ENCODE measurements at places on chromosomes 16 and 17.

GRCh38 chr17:1965556-1966273, 59.4 kb downstream of the RTN4RL1 start:
- DNase-seq = no peak

DNA sequence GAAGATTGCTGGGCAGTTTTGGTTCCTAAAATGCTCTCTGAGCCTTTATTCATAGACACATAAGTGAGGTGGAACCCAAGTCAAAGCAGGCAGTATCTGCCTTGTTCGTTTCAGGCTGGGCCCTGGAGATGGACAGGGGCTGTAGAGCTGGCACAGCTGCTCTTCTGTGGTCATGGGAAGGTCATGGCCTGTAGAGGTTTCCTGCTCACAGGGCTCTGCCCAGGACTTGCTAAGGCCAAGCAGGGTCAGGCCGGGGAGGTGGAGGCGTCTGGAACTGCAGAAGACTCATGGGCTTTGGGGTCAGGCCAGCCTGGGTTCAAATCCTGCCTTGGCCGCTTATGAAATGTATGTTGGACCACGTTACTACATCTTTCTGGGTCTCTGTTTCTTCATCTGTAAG, 50.2 kb downstream of the IRX5 start:
- no peak for DNase-seq

DNA sequence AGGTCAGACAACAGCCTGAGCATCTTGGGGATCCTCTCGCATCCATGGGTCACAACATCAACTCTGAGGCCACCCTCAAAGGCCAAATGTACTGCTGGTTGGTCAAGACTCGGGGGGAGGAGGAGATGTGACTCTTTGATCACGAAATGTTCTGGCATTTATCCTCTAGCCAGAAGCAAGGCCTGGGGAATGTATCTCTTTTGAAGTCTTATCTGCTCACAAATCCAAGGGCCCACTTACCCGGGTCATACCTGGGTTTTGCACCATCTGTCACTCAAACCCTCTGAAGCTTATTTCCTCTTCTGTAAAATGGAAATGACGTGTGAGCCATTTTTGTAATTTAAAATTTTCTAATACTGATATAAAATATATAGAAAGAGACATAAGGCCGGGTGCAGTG, 13.2 kb downstream of the CA7 start:
- no peak for DNase-seq

DNA sequence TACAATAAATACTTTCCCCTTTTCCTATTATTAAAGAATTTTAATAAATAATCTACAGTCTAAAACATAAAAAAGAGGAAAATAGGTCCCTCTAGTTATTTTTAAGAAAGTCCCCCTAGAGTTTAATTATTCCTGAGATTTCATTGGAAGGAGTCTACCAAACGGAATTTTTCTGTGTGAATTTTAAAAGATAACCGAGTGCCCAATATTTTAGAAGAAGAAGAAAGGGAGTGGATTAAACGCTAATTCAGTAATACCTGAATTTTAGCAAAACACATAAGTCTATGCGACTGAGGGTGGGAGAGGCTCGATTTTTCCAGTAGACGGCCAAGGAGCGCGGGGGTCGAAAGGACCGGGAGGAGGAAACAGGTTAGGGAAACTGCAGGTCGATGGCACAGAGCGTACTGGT, 2.2 kb downstream of the HOXB2 start:
- no peak for DNase-seq

GRCh38 chr16:71246309-71246708, 15.8 kb upstream of the HYDIN start:
- DNase-seq = no peak

Measured in NCI-H1417 treated with DMSO at 0.1 percent for 48 hours (cell line).